H1 (cell line): ENCODE measurements at places on chromosomes 2 and 18. TPM values are rescaled to one million over a fixed set of nuclear protein-coding genes. Genes with fewer than 3 reads are reported as not detected.

Gene VWA3B
- not detected in 2 replicates for polyA plus RNA-seq

Gene DSEL
- polyA plus RNA-seq: 1.8 and 3.0 TPM in 2 replicates

GRCh38 chr2:31088504-31089195, 49.6 kb downstream of the GALNT14 start:
- DNase-seq: no peak

- no peak for DNase-seq
These were observed 97.0 kb downstream of the CDH2 start for GRCh38 chr18:28079883-28080282.

DNA sequence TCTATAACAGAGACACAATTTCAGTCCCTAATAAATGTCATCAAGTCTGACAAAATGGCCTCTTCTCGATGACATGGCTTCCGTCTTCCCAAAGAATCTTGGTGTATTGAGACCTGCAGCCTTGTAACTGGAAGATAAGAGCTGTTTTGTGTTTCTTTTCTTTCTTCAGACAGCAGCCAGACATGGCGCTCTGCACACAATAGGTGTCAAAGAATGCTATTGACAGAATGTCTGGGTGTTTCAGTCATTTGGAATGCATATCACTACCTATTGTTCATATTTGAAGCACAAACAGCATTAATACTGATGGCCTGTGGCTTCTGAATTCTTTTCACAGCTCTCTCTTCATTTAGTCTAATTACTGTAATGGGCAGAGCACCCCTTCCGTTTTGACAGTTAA, 344.8 kb downstream of the RPRM start:
- no peak for DNase-seq
